ENCODE measurements at places on chromosomes 7 and 10.

GRCh38 chr10:23557777-23558176 is 118.9 kb downstream of the OTUD1 start:
- DNase-seq: no peak

DNA sequence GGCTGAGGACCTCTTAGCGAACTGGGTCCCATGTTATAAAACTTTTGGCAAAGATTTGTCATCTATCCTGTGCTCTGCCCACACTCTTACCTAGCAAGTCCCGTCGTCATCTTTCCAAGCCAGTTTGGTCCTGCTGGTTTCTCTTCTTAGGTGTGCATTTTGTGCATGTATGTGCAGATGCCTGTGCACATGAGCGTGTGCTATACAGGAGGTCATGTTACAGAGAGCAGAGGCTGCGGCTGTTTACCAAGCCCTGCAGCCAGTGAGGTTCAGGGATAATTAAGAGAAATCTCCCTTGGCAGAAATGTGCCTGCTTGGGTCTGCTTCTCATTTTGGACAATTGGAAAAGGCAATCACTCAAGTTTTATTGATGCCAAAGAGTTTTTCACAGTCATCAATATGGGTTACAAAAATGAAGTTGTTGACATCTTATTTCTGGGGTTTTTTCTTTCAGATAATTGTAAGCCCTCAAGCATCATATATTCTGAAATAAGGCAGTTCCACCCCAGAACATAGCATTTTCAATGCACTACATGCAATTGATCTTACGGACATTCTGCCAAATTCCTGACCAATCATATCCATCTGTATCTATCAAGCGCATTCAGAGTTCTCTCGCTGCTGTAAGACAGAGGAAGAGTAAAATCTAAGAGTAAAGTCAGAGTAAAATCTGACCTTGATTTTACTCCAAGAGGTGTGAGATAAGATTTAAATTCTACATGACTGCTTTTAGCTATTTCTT is 361.4 kb upstream of the ZNF32 start:
- DNase-seq: no peak

GRCh38 chr10:51363415-51363814 is 289.1 kb downstream of the PRKG1 start:
- no peak for DNase-seq

- peak; percentile 94 for DNase-seq
These were observed 2.3 kb downstream of the HKDC1 start for GRCh38 chr10:69222157-69223027.

- DNase-seq: no peak
These were observed 6.2 kb downstream of the GPRIN2 start for GRCh38 chr10:46550076-46550790.

GRCh38 chr7:105838627-105839231 is 37.7 kb downstream of the ATXN7L1 start:
- DNase-seq: peak; percentile 43

- no peak for DNase-seq
These were observed 3.1 kb downstream of the PCOLCE start for GRCh38 chr7:100604976-100605911.

- DNase-seq: no peak
These were observed 500.1 kb upstream of the ZMIZ1 start for GRCh38 chr10:78568620-78569019.

DNA sequence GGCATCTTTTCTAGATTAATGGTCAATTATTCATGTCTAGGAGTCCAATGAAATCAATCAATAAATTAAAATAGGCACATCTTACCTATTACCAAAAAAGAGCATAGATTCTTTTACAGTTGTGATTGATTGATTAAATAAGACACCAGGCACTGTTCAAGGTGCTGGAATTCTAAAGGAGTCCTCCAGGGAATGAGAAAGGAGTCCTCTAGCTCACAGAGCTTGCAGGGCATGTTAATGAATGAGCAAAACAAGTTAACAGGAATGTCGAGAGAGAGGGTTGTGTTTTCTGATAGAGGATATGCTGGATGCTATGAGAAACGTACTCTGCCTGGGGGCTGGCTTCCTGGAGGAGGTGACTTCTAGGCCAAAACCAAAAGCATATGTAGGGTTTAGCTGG is 191.4 kb downstream of the BMPER start:
- no peak for DNase-seq

DNA sequence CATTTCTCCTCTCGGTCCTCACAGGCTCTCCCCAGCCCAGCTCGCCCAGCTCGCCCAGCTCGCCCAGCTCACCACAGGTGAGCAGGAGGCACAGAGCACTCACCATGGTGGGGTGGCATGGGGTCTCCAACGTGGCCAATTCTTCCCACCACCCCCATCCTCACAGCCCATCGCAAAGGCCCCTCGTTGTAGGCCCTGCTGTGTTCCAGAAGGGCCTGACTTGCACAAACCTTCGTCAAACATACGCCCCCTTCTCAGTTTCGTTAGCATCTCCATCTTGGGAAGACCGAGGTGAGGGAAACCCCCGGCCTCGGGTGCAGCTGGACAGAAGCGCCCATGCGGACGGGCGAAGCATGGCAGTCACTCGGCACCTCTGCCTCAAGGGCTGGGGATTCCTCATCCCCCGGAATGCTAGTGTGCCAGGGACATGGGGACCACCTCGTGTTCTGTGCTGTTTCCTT is 304.6 kb downstream of the TNS3 start:
- no peak for DNase-seq

- DNase-seq: peak; percentile 10
These were observed 39.8 kb upstream of the LANCL2 start for GRCh38 chr7:55325371-55325792.

GRCh38 chr10:87635498-87636312 is 24.0 kb upstream of the PAPSS2 start:
- peak; percentile 91 for DNase-seq
